ENCODE measurements at places on chromosomes 2 and 18.

- DNase-seq: no peak
Observed at GRCh38 chr2:48574353-48575287, 43.0 kb upstream of the GTF2A1L start.

GRCh38 chr2:105376789-105377240 lies 22.0 kb downstream of the FHL2 start:
- no peak for DNase-seq

DNA sequence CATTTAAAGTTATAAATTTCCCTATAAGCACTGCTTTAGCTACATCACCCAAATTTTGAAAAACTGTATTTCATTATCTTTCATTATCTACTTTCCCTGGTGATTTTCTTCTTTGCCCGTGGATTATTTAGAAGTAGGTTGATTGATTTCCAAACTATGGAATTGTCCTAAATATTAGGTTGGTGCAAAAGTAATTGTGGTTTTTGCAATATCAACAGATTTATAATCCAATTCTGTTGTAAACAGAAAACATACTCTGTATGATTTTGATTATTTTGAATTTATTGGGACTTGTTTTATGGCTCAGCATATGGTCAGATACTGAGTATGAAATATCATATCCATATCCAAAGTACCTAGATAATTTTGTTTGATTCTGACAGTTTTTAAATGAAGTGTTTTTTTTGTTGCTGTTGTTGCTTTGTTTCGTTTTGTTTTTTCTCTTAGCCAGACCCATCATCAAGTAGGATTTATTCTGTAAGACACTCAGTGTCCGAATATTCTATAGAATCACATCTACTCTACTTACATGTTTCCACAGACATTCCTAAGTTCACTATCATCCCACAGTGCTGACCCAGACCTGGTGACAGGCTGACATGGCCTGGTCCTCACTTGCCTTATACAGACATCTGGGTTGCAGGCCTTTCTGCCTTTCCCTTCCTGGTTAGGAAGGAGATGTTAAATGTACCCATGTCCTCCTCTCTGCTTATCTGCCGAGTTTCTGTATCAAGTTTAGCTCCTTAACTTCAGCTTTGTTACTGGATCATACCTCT lies 2.1 kb upstream of the TRABD2A start:
- DNase-seq: no peak

DNA sequence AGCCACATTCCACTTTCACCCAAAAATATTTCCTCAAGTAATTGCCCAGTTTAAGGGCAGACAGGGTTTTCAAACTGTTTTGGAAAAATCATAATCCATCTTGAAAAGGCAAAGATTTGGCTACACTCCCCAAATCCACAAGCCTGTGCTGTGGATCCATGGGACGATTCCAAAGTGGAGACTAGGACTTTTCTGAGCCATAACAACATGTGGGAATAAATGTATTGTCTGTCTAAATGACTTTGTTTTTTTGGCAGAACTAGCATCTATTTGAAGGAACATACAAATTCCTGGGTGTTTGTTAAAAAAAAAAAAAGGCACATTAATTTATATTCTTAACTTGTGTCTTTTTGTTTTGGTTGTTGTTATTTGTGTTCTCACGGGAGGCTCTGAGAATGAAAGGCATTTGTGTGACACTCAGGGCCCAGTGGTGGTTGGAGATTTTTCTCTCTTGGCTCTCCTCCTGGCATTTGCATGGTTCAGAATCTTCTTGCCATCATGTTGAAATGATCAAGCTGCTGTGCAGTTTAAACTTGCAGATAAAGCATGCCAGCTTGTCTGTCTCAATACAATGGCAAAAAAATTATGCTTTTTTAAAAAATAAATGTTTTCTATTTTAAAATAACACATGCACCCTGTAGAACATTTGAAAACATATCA lies 277.4 kb downstream of the EN1 start:
- DNase-seq: no peak

DNA sequence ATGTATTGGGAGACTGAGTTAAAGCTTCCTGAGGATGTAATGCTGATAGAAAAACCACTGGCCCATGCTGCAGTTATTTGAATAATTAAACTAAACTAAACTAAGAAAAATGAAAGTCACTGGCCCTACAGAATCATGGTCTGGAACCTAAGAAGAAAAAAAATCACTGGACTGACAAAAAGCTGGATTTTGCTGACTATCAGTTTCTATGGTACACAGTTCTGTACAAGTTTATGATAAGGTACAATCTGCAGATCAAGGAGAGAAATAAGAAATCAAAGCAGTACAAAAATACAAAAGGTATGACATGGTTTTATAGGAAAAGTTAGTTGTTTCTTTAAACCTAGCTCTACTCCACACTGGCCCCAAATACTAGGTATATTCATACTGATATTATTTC lies 15.6 kb downstream of the PPP4R3B start:
- DNase-seq: no peak

GRCh38 chr2:6605836-6606505 lies 259.7 kb downstream of the CMPK2 start:
- no peak for DNase-seq

GRCh38 chr2:197245829-197246804 lies 64.5 kb downstream of the ANKRD44 start:
- no peak for DNase-seq

GRCh38 chr2:235034265-235035118 lies 82.7 kb downstream of the SH3BP4 start:
- DNase-seq: no peak

DNA sequence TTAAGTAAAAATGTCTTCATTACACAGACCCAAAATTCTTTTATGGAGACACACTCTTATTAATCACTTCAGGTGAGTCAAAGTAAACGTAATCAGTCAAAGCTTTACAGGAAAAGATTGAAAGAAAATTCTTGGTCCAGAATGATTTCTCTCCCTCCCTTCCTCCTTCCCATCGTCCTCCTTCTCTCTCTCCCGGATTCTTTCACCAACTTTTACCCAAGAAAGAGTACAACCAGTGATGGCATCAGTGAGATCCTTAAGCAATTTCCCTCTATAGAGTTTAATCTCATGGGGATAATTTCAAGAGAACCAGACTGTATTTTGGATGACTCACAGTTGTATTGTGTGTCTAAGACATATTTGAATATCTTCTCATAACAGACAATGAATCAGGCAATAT lies 258.1 kb downstream of the ALK start:
- DNase-seq: no peak

- no peak for DNase-seq
Observed at GRCh38 chr2:130767408-130767775, 12.1 kb downstream of the AMER3 start.

GRCh38 chr18:53193870-53194269 lies 853.9 kb downstream of the DCC start:
- no peak for DNase-seq

GRCh38 chr2:81363800-81364199 lies 1059.2 kb upstream of the LRRTM1 start:
- DNase-seq: no peak

- DNase-seq: no peak
Observed at GRCh38 chr2:199806179-199806578, 44.8 kb downstream of the FTCDNL1 start.

- no peak for DNase-seq
Observed at GRCh38 chr18:35467624-35468016, 30.1 kb downstream of the INO80C start.

- DNase-seq: no peak
Observed at GRCh38 chr2:8469709-8470493, 212.0 kb upstream of the ID2 start.

GRCh38 chr2:190663839-190664238 lies 15.0 kb downstream of the NAB1 start:
- no peak for DNase-seq

DNA sequence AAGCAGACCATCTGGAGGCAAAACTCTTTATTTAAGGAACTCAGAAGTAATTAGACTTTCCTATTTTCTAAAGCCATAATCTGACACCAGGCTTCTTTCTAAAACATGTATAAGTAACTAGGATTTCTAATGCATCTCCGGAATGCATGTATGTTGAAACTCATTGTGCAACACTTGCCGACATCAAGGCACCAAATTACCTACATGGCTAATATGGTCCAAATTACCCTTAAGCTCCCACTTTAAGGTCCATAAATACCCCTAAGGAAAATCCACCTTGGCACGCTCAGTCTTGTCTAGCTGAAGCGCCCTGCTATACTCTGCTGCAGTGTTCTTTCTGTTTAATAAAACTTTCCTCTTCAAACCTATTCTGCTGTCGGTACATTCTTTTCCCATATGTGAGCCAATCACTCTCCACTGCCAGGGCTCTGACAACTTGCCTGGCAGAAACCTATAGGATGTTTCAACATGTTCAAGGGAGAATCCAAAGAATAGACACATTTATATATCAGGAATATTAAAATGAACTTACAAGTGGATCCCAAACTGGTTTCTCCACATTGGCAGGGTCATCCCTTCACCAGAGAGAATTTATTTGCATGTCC lies 171.9 kb downstream of the GALNT1 start:
- no peak for DNase-seq

DNA sequence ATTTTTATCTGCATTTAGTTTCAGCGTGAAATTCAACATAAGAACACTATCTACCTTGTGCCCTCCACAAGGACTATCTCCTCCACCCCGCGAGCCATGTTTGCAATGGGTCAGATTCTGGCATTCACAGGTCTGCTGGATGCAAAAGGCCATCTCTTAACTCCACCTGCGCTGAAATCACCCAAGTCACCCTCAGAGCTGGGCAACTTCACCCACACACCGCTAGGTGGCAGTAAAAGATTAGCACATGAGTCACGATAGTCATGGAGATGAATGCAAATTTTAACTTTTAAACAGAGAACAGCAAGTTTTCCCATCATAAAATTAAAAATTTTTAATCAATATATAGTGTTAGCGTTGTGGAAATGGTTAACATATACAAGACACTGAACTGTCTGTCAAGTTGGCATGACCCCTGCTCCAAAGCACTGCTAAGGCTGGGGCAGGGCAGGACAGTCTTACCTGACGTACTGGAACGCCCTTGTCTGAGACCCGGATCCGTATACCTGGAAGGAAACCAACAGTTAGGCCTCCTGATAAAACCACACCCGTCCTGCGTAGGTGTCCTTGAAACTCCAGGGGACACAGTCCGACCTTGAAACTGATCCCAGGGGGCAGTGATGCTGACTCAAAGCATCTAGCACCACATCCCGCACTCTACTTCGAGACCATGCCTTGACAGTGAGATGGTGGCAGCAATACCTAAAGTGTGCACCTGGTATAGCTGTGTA lies 89.6 kb downstream of the UXS1 start:
- no peak for DNase-seq

GRCh38 chr2:61876400-61876799 lies 12.1 kb downstream of the CCT4 start:
- no peak for DNase-seq

GRCh38 chr2:11939523-11939922 lies 193.1 kb downstream of the LPIN1 start:
- no peak for DNase-seq

- no peak for DNase-seq
Observed at GRCh38 chr2:217899231-217900009, 103.4 kb downstream of the TNS1 start.

- DNase-seq: no peak
Observed at GRCh38 chr2:210003359-210003758, 921 bp downstream of the RPE start.

DNA sequence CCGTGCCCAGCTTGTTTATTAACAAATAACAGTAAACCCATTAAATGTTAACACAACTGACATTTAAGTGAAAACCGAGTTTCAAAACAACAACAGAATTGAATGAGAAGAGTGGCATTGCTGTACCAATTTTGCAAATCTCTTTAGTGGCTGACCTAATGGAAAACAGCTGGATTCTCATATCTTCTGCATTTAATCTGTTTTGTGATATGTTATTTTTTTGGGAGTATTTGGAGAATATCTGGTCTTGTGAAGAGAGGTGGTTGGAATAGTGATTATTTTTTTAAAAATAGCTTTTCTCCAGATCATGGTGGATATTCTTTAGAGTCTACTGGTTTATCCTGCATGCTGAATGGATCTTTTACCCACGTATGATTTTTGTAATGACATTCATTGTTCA lies 51.1 kb downstream of the TAF4B start:
- DNase-seq: no peak

DNA sequence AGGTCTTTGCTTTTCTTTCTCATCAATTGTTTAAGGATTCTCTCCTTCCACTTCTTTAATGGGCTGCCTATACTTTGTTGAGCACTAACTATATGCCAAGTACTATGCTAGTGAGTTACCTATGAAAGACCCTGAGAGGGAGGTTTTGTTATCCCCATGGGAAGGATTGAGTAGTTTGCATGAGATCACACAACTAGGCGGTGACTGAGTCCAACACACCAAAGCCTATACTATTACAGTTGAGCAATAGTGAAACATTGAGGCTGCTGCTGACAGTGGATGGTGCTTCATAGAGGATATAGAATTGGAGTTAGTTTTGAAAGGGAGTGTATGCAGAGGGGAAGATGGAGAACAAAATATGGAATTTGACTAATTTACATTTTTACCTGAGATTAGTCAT lies 15.8 kb downstream of the NABP1 start:
- no peak for DNase-seq

GRCh38 chr18:12233378-12233777 lies 20.8 kb upstream of the CIDEA start:
- no peak for DNase-seq

GRCh38 chr2:5549771-5550170 lies 142.4 kb upstream of the SOX11 start:
- no peak for DNase-seq

DNA sequence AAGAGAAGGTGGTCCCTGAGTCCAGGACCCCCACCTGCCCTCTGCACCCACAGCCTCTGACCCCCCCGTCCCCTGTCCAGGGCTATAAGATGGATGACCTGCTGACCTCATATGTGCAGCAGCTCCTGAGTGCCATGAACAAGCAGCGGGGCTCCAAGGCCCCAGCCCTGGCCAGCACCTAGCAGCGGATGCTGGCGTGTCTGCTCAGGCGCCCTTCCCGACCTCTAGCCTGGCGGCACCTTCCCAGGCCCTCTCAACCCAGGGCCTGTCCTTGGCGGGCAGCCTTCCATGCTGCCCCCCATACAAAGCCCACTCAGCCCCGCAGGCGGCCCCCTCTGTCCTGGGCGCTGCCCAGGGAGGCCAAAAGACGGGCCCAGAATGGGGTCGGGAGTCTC lies 8.7 kb upstream of the GPR17 start:
- no peak for DNase-seq

DNA sequence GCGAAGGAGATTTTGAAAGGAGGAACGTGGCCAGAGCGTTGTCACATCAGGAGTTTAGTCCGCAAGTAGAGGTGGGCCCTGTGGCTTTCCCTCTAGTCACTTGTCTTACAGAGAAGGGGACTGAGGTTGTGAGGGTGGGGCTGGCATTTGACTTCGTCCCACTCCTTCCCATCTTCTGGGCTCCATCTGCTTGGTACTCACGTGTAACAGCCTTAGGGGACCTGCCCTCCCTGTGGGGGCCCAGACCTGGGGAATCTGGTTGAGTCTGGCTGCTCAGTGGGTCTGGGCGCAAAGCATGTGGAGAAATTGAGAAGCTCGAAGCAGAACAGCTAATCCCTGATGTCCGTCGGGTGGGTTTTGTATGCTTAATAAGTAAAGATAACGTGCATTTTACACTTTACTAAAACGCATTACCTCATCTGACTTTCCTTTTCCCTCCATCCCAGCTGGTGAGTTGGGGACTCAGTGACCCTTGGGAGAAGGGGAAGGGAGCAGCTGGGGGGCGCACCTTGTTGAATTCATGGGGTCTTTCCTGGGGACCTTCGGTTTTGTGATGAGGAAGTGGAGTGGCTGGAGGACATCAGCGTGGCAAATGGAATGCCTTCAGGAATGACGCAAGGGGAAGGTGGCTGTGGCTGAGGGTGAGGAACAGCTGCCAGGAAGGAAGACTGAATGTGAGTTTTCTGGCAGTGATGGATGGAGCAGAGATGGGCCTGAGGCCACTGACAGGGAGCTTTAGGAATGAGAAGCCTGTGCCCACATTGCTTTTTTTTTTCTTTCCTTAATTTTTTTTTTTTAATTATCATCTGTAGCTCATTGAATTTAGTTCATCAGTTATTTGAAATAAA lies 44.8 kb downstream of the ASAP2 start:
- no peak for DNase-seq
